NCI-H446 (cell line): ENCODE measurements at places on chromosomes 3 and 15.

DNA sequence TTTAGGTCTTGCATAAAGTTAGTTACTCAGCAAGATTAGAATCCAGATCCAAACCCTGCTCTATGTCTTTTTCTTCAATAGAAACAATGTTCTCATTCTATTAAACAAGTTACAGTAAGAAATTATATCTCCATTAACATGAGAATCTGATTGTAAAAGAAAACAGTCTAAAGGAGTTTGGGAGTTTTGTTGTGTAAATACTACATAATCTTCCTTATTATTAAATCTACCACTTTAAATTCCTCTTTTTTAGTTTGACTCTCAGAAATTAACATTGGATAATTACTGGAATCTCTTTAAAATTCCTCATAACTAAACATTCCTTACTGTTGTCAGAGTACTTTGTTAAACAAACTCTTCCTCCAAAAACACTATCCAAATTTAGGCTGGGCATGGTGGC lies 1.7 kb upstream of the GOLIM4 start:
- DNase-seq, result no peak

- DNase-seq, result no peak
These were observed 48.9 kb upstream of the ZDHHC23 start for GRCh38 chr3:113898892-113899291.

DNA sequence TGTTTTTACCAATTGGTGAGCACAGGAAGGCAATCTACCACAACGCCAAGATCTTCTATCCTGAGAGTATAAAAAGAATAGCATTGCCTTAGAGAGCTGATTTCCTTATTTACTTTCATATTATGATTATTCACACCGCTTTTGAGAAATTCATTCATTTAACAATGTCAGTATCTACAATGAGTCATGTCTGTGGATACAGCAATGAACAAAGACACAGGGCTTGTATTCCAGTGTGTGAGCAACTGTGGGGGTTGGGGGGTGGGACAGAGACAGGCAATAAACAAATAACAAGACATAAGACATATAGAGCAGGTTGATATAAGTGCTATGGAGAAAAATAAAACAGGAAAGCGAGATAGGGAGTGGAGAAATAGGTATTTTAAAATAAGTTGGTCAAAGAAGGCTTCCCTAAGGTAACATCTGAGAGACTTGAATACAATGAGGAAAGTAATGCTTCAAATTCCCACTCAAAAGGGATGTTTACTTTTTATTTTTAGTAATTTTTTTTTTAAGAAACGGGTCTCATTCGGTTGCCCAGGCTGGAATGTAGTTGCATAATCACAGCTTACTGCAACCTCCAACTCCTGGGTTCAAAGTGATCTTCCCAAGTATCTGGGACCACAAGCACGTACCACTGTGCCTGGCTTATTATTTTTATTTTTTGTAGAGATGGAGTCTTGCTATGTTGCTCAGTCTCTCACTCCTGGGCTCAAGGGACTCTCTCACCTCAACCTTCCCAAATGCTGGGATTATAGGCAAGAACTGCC lies 45.7 kb downstream of the PGBD4 start:
- no peak for DNase-seq

DNA sequence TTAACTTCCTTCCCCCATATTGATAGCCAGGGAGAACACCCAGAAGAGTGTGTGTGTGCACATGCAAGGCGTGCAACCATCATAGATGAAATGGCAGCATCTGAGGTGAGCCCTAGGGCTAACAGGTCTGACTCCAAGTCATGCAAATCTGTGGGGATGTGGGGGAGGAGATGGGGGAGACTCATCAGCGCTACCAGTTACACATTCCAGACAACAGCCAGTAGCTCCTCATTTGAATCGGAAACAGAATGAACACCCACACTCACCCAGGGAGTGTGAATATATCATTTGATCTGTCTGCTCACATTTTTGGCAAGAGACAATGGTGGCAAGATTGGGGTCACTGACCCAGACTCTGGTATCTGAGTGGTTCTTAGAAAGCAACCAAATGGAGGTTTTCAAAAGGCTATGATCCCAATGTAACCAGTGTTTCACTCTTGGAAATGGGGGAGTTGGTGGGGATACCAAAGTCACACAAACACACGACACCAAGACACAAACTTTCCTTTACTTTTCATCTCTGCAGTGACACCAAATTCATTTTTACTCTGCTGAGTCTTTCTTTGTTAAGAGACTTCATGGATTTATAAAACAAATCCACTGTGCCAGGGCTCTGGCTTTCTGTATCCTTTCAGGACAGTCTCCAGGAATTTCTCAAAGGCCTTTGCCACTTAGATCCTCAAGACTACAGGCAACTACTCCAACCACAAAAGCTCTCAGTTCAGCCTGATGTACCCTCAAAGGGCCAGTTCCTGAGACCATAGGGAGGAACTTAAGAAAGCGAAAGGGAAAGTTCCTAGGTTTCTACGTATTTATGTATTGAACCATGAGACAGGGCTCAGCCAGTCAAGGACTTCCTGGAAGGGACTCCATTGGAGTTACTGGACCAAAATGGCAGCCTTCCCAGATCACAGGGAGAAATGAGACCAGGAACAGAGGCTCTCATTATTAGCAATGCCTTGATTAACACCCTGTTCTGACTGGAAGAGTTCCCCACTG lies 2.2 kb downstream of the CDCP1 start:
- DNase-seq, result no peak

GRCh38 chr3:170711786-170712185 lies 125.9 kb upstream of the SLC7A14 start:
- no peak for DNase-seq

DNA sequence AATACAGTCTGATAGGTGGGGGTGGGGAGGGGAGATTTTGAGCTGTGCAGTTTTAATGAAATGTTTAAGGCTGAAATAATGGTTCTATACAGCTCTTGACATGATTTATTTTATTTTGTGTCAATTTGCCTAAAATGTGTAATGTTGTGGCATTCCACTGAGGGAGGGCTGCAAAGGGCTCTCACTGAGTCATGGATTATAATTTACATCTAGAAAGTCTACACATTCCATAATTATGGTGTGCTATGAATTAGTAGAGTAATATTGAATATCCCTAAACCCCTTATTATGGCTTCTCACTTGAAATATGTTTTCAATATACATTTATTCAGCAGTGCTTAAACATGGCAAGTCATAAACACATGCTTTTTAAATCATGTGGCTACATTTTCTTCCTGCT lies 103.9 kb downstream of the RARB start:
- DNase-seq, result no peak

DNA sequence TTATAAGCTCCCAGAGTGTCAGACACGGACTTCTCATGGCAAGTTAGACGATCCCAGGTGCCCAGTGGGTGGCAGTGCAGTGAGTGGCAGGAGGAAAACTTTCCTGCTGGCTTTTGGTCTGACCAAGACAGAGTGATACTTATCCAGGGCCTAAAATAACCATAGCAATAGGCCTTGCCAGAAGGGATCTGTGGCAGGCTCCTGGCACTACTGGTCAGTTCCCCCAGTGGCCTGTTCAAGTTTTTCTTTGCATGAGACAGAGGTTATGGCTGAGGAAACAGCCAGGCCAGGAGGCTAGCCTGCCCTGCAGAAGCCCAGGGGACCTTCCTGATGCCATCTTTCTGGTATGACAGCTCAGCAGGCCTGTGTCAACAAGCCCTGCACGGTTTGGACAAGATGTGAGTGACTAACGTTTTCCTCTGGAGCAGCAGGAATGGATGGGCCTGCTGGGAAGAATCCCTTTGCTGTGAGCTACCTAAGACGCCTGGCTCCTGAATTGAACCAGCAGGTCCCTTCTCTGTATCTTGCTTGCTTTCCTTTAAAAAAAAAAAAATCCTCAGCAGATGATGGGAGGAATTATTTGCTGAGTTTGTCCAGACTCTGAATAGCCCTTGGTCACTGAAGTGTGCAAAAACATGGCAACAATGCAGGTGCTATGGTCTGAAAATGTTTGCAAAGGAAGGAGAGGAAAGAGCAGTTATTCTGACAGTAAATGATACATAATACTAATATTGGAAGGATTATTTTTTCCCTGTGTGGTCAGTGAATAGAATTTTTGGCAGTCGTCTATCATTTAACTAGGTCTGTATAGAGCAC lies 18.0 kb downstream of the SCG5 start:
- no peak for DNase-seq
